Activated T-cell treated with anti-CD3 and anti-CD28 coated beads, Interleukin-2, amount 50 U/mL, for 72 hours (primary cell): ENCODE measurements at places on chromosomes 12 and 14. TPM values are rescaled to one million over a fixed set of nuclear protein-coding genes. Genes with fewer than 3 reads are reported as not detected.

C14orf132 gene
- total RNA-seq = 3.4 TPM

AMDHD1 gene
- total RNA-seq = 2.2 TPM

PIWIL1 gene
- total RNA-seq = not detected

SMIM41 gene
- total RNA-seq = not detected

TBX3 gene
- total RNA-seq = not detected

ACRBP gene
- total RNA-seq = 5.2 TPM

BDKRB1 gene
- total RNA-seq = not detected

KCNH3 gene
- total RNA-seq = 1.5 TPM

SLC35F4 gene
- total RNA-seq = not detected

C1QL4 gene
- total RNA-seq = 0.12 TPM

MYO1H gene
- not detected for total RNA-seq

LIN7A gene
- total RNA-seq = not detected

ACSM4 gene
- total RNA-seq = not detected

HOXC9 gene
- not detected for total RNA-seq

NT5DC3 gene
- 8.0 TPM for total RNA-seq

TSPAN11 gene
- total RNA-seq = 0.28 TPM

ABCD2 gene
- total RNA-seq = 11.2 TPM

CYP46A1 gene
- total RNA-seq = 0.09 TPM

TAPBPL gene
- 26.0 TPM for total RNA-seq

TDRD9 gene
- 4.6 TPM for total RNA-seq

FAM181A gene
- total RNA-seq = not detected

ACOT6 gene
- not detected for total RNA-seq

CBX5 gene
- 108 TPM for total RNA-seq

FGF6 gene
- not detected for total RNA-seq

TTC9 gene
- total RNA-seq = 10.5 TPM

HSP90AA1 gene
- total RNA-seq = 377 TPM

FAM90A1 gene
- total RNA-seq = 0.67 TPM

TAS2R31 gene
- 2.9 TPM for total RNA-seq

SLC7A7 gene
- 1.5 TPM for total RNA-seq

HOXC5 gene
- total RNA-seq = not detected

APOLD1 gene
- 12.8 TPM for total RNA-seq

PDE6H gene
- total RNA-seq = not detected

KLRD1 gene
- 6.6 TPM for total RNA-seq

REP15 gene
- total RNA-seq = not detected

TAS2R8 gene
- total RNA-seq = not detected

MRPL42 gene
- 68.3 TPM for total RNA-seq

DLGAP5 gene
- 58.2 TPM for total RNA-seq

SSPN gene
- total RNA-seq = not detected

HOTAIR gene
- not detected for total RNA-seq

PMCH gene
- 1.1 TPM for total RNA-seq

LRP1-AS gene
- total RNA-seq = not detected

POTEM gene
- total RNA-seq = not detected

KRT73 gene
- total RNA-seq = 1.3 TPM

EXOC3L4 gene
- total RNA-seq = not detected
